ENCODE measurements at places on chromosomes 7 and 10.

- no peak for DNase-seq
Observed at GRCh38 chr7:115038158-115038557, 116.3 kb downstream of the MDFIC start.

- DNase-seq, result no peak
Observed at GRCh38 chr7:4957847-4958476, 1.0 kb downstream of the MMD2 start.

DNA sequence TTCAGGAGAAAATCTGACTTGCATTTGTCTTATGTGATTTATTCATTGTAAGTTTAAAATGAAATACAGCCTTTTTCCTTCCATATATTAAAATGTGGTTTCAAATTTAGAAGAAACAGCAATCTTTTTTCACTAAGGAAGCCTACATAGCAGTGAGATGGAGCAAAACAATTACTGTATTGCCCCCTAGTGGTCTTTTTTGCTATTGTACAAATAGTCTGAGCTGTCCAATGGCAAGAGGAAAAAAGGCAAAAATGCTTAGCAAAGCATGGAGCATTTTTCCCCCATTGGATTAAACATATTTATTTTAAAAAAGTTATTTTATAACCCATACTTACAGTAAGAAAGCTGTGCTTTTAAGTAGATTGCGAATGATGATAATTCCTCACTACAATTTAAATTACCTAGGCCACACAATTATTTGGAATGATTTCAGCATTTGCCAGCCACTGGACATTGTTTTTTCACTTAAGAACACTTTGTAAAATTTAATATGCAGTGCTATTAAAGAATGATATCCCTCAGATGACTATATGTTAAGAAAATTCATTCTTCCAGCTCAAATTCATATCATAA, 119.5 kb downstream of the CPED1 start:
- peak; percentile 45 for DNase-seq

DNA sequence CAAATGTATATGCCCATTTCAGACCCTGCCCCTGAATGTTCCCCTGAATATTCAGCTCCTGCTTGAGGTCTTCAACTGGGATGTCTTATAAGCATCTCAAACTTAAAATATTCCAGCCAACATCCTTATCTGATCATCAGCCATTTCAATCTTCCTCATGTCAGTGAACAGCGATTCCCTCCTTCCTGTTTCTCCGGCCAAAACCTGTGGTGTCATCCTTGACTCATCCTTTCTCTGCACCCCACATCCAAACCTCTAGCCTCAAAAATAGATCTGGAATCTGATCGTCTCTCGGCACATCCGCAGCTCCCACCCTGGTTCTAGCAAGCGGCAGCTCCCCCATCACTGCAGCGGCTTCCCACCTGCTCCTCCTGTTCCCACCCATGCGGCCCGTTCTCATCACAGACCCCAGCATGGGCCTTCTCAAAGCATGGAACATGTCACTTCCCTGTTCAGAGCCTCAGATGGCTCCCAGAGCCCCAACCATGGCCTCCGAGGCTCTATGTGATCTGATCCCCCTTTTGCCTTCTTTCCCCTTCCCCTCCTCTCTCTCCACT, 165.7 kb downstream of the HECW1 start:
- DNase-seq, result no peak

- DNase-seq, result no peak
Observed at GRCh38 chr10:6348096-6348874, 145.6 kb downstream of the PFKFB3 start.

DNA sequence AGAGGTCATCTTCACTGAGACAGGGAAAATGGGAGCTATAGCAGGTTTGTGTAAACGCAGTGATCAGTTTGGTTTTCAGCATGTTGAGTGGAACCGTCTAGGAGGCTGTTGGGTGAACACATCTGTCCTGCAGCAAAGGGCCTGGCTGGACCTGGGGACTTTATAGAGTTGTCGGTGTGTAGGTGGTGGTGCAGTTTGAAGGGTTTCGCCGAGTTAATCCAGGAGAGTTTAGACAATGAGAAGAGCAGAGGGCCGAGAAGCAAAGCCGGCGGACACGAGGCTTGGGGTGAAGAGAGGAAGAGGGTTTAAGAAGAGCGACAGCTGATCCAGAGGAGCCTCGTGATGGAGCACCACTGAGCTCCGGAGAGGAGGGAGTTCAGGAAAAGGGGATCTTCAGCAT, 39.1 kb downstream of the IL15RA start:
- no peak for DNase-seq

DNA sequence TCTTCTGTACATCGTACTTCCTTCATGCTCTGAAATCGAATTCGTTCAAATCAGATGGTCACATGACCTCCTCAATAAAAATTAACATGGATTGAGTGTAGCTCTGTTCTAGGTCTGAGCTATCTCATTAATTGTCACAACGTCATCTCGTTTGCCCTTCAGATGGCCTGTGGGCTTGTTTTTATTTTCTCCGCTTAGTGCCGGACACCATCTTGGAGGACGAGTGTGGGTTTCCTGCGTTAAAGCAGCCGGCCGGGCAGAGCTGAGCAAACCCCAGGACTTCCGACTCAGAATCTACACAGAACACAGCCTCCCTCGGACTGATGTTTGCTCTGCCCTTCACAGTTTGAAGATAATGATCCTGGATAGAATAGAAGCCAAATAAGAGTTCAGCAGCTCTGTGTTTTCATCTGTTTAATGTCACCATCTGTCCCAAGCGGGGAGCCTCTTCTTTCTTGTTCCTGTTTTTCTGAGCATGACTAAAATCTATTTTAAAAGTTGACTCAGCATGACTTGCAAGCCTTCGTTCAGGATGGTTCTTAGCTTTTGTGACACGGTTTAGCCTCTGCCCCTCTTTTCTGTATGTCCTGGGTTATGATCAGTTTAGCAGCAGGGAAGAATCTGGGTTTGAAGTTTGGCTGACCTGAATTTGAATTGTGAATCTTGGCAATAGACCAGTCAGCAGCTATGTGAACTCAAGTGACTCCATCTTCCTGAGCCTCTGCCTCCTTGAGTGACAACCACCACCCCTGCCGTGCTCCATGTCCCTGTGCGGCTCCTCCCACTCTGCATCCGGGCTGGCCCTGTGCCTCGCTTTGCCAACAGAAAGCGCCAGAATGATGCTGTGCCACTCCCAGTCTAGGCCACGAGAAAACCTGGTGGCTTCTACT, 30.6 kb upstream of the GALNTL5 start:
- no peak for DNase-seq

- peak; percentile 85 for DNase-seq
Observed at GRCh38 chr10:74924251-74924963, 98.0 kb downstream of the KAT6B start.

GRCh38 chr10:3955955-3956617, 171.1 kb upstream of the KLF6 start:
- no peak for DNase-seq

- peak; percentile 29 for DNase-seq
Observed at GRCh38 chr10:3622845-3623621, 162.0 kb downstream of the KLF6 start.

- no peak for DNase-seq
Observed at GRCh38 chr10:47420305-47421056, 36.4 kb upstream of the ZNF488 start.

- no peak for DNase-seq
Observed at GRCh38 chr10:126685756-126686155, 15.3 kb upstream of the C10orf90 start.

DNA sequence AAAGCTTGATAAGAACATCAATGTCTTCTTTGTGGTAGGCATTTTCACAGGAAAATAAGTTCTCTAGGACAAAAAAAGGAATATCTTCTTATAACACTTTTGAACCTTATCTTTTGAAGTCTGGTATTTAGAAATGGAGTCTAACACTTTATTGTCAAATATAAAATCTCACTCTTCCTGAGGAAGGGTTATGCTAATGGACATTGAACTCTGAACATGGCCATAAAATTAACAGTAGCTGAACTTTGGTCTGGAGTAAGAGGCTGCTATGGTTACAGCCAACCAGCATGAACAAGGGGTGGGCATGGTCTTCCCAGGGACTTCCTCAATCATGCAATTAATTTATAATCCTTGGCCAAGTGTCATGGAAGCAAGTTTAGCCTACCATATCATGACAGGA, at the start of gene CLRN3:
Gene CLRN3, minus strand, starts transcription at position 199 of the 400 bp plus-strand sequence. Its CDS starts 157 bp downstream, at position 42.
- DNase-seq, result no peak

GRCh38 chr10:86038371-86038770, 328.2 kb downstream of the GRID1 start:
- no peak for DNase-seq

GRCh38 chr10:126519992-126520391, 131.7 kb upstream of the ADAM12 start:
- DNase-seq, result no peak

GRCh38 chr7:25124465-25125136, 459 bp downstream of the CYCS start:
- no peak for DNase-seq

DNA sequence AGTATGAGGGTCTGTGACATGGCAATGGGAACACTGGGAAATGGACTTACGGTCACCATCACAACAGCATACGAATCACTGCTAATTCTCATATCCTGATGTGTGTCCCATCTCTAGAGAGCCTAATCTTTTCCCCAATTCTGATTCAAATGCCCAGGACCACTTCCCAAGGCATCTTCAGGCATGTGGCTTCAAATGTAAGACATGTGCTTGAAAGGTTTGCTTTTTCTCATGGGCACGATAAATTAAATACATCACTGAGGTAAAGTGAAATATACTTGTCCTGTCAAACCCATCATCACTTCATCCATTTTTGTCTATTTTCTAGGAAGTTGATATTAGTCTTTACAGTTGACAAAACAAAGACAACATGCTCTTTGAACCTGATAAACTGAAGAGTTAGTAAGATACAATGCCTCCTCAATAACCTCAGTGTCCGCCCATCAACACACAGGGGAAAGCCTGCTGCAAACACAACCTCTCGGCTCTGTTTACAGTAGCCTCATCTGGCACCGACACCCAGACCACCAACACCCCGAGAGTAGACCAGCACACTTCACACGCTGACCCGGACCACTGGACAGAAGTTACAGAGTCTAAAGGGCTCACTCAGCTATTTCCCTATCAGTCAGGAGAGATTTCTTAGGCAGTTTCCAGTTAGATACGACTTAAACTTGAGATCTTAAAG, 24.8 kb downstream of the GRB10 start:
- no peak for DNase-seq
